T-cell (primary cell): ENCODE measurements at places on chromosomes 6 and 20. TPM values are rescaled to one million over a fixed set of nuclear protein-coding genes. Genes with fewer than 3 reads are reported as not detected.

Gene TRERF1
- total RNA-seq, result 52.2 TPM

Gene LRRC1
- total RNA-seq, result 2.9 TPM

Gene EBF4
- total RNA-seq, result 10.5 TPM

Gene SLC32A1
- total RNA-seq, result not detected

Gene TM9SF4
- 38.0 TPM for total RNA-seq

Gene VGLL2
- not detected for total RNA-seq

Gene DLL1
- total RNA-seq, result 4.5 TPM

Gene LY86
- 2.5 TPM for total RNA-seq

Gene DST
- 9.4 TPM for total RNA-seq

Gene PTK6
- total RNA-seq, result 0.22 TPM

Gene KIAA0408
- 2.3 TPM for total RNA-seq

Gene CST5
- total RNA-seq, result not detected

Gene ULBP2
- total RNA-seq, result not detected

Gene OR2J3
- total RNA-seq, result not detected

Gene WFDC5
- not detected for total RNA-seq

Gene FOXP4
- total RNA-seq, result 9.8 TPM

Gene FBXO30
- 2.5 TPM for total RNA-seq

Gene FGD2
- 11.1 TPM for total RNA-seq

Gene RAB44
- 0.06 TPM for total RNA-seq

Gene FOXQ1
- total RNA-seq, result 0.09 TPM

Gene EIF2S2
- 48.9 TPM for total RNA-seq

Gene CCM2L
- not detected for total RNA-seq
